ENCODE measurements at places on chromosomes 4 and X. TPM values are rescaled to one million over a fixed set of nuclear protein-coding genes. Genes with fewer than 3 reads are reported as not detected.

- no peak for DNase-seq
Measured at GRCh38 chr4:39524161-39524957, 2.9 kb downstream of the UGDH start.

DNA sequence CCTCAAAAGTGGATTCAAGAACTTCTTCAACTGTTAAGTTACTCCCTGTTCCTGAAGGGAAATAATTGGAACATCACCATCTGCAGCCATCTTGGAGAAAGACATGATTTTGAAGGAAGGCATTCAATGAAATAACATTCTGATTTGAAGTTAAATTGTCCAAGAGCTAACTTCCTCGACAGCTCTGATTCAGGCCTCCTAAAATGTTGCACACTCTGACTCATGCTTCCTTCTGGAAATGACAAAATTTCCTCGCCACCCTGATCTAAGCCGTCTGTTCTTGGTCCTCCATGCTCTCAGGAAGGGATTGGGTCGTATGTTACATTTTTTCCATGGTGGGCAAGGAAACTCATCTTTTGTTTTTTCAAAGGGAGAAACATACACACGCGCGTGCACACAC, 496.9 kb upstream of the DIPK2B start:
- no peak for DNase-seq

DNA sequence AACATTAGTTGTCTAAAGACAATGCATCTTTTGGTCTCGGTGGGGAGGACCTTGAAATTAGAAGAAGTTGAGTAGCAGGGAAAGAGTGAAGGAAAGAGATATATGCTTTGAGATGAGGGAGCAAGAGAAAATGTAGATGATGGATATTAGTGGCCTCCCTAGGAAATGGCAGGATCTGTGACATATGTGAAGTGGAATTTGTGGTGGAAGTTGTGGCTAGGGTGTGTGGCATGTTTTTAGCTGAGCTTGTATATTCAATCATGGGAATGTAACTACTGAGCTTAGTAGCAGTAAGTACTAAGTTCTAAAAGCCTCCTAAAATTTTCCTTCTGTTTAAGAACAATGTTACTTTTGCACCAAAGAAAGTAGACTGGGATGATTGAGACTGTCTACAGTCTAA, 382.8 kb upstream of the CTSO start:
- no peak for DNase-seq

DNA sequence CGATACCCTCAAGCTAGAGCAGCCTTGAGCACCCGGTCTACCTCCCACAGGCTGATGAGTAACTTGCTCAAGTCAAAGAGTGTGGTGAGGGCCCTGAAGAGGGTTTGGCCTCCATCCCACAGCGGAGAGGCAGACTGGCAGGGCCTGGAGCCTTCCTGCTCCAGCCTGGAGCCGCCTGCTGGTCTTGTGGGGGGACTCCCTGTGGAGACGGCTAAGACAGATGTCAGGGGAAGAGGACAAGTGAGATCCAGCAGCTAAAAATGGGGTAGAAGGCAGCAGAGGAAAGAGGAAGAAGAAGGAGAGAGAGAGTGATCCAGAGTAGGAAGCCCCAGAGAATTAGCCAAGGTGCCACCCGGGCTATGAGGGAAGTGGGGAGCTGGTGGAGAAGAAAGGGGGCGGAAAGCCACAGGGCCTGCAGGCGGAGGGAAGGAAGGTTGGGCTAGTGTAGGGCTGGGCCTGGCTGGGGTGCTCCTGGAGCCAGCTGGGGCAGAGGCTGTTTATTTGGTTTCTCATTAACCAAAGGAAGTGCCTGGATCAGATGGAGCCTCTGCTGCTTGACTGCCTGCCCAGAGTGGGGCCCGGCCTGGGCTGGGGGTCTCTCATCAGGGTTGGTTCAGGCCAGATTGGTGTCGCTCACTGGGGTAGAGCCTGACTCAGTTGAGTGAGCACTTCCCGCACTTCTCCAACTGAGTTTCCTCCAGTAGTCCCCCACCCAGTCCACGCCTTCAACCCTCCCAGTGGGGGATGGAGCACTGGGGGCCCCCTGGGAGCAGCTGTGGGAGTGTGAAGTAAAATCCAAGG, 14.2 kb downstream of the EFNB1 start:
- no peak for DNase-seq

DNA sequence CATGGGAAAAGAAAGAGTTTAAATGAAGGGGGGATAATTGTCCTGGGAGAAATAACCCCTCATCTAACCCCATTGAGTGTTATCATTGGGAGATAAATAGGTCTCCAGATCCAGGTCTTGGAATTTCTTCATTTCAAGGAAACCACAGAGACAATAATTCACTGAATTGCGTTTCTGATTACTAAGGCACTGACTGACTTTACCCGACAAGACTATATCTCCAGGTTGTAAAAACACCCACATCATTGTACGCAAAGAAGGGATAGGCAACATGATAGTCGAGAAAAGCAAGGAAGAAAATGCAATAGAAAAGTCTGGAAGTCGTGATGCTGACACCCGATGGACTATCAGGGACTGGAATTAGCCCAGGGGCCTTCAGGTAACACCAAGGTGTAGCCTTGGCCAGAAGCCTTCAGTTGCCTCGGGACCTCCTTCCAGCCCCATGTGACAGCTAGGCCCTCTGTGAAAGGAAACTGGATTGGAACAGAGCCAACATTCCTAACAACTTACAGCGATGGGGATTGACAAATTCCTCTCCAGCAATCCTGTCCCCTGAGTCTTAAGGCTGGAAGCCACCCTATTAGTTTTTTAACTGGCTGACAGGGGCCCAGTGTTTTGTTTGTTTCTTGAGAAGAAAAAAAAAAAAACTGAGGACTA, 46.5 kb upstream of the RAB9B start:
- DNase-seq = no peak

GRCh38 chr4:96736352-96736889, 896.5 kb downstream of the PDHA2 start:
- no peak for DNase-seq

DNA sequence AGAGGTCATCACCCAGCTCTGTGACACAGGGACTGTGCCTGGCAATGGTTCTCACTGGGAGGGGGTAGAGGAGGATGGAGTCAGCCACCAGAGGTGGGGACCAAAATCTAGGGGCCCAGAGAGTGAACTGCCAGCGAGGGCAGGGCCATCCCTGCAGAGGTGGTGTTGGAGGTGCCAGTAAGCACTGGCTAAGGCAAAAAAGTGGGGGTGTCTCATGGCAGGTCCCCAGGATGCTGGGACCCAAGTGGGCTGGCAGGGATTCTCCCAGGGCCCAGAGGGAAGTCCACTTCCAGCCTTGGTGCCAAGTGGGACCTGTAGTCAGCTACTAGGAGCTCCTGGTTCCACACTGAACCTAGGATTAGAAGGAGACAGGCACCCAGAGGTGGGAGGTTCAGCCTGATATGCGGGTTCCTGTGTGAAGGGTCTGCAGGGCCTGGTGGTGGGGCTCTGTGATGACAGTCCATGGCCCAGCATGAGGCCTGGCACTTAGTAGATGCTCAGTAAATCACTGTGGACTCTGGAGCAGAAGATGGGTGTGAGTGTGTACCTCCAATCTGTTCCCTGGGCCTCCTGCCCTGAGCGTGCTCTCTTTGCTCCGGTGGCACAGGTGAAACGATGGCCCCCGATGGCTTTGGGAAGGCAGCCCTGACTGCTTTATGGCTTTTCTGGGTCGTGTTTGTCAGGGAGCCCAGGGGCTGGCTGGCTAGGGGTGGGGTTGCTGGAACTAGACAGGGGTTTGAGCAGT, 81.5 kb downstream of the PSAPL1 start:
- no peak for DNase-seq

DNA sequence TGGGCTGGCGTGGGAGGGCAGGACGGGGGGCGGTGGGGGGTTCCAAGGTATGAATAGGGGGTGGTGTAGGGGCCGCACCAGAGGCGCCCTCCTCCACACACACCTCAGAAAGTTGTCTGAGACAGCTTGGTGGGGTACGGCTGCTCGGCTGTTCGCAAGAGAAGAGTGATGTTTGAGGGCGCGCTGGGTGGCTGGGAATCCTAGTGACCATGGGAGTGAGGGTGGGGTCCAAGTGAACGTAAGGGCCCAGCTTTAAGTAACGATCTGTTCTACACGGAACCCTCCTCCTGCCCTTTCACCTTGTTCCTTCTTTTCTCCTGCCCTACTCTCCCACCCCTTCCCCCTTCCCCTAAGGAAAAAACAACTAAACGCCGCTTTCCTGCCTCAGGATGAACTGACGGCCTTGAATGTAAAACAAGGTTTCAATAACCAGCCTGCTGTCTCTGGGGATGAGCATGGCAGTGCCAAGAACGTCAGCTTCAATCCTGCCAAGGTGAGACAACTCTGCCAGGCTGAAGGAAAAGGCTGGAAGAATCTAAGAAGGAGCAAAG, 664 bp downstream of the MED12 start:
- DNase-seq = no peak

DNA sequence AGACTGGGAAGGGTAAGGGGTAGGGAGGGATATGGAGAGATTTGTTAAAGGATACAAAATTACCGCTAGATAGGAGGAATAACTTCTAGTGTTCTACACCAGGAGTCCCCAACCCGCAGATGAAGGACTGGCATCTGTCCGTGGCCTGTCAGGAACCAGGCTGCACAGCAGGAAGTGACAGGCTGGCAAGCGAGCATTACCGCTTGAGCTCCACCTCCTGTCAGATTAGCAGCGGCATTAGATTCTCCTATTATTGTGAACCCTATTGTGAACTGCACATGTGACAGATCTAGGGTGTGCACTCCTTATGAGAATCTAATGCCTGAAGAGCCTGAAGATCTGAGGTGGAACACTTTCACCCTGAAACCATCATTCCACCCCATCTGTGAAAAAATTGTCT, 27.9 kb upstream of the BBS7 start:
- no peak for DNase-seq

- DNase-seq = no peak
Measured at GRCh38 chr4:158181906-158182305, 9.1 kb upstream of the GASK1B start.

Gene BEX5
- total RNA-seq = not detected

Gene SMIM31
- total RNA-seq = not detected

Gene C4orf50
- total RNA-seq = 0.09 TPM

Gene VCX
- not detected for total RNA-seq
